ENCODE measurements at places on chromosomes 11 and 22.

DNA sequence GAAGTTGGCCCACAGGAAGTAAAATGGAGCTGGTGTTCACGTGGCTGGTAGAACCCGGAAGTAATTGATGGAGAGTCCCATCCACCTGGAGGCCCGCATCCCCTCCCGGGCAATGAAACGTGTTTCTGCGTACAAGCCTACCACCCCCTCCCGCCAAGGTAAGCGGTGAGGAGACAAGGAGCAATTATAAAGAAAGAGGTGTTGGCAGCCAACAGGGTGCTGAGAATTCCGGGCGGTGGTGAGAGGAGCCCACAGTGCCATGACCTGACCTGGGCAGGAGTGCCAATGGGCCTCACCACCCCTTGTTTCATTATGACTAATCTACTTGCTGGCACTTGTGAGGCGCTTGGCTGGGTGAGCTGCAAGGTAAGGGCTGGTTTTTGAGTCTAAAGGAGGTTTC, 83.8 kb upstream of the BID start:
- no peak for ATAC-seq

DNA sequence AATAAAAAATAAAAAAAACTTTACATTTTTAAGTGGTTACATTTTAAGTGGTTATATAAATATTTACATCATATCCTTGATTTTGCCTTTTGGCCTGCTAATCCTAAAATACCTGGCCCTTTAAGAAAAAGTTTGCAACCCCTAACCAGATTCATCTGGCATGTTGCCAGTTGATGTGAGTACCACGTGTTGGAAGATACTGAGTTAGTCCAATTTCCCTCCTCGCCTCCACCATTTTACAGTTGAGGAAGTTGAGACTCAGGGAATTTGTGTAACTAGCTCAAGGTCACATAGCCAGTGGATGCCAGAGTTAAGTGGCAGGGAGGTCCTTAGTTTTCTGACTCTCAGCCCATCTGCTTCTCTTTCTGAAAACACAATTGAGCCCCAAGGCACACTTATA, 5.1 kb downstream of the ELF5 start:
- ATAC-seq, result no peak

- no peak for ATAC-seq
Measured at GRCh38 chr11:1796413-1797011, 32.8 kb upstream of the CTSD start.

DNA sequence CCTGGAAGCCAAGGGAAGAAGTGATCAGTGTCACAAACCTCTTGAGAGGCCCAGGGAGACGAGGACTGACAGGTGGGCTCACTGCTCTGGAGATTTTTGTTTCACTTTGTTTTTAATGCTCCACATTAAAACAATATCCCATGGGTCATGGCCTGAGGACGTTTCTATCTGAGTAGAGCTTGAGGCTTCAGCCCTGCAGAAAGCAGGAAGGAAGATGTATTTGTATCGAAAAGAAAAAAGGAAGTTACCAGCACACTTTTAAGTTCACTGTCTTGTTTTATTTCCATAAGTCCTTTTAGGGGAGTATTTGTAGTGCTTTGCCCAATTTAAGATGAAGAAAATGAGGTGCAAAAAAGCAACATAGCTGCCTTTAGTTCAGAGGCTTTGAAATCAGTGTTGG, 191.1 kb downstream of the GRIK4 start:
- ATAC-seq, result no peak

DNA sequence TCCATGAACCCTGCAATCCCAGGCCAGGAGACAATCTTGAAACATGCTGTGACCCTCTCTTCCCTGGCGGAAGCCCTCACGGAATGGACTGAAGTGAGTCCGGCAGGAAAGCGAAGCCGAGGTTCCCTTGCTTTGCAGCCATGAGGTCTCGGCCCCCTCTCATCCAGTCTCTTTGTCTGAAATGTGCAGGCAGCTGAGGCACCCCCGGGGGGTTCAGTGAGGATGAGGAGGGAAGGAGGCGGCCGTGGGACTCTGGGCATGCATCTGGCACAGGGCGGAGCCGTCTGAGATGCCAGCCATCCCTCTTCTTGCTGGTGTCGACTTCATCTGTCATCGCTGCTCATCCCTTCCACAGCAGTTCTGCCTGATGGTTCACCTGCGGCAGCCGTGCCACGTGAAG, 1485.7 kb downstream of the BRD1 start:
- ATAC-seq, result no peak
